M059J (cell line): ENCODE measurements at places on chromosomes 2 and 18. TPM values are rescaled to one million over a fixed set of nuclear protein-coding genes. Genes with fewer than 3 reads are reported as not detected.

DPYSL5 gene
- not detected in 2 replicates for total RNA-seq

POMC gene
- total RNA-seq = not detected in 2 replicates

INPP5D gene
- not detected in 2 replicates for total RNA-seq

LIMS3 gene
- 0.17 and 2.3 TPM in 2 replicates for total RNA-seq

ZAP70 gene
- total RNA-seq = not detected in 2 replicates

FRZB gene
- 0.10 and 0.71 TPM in 2 replicates for total RNA-seq

ANKRD30B gene
- total RNA-seq = 0.57 and 3.4 TPM in 2 replicates

GRHL1 gene
- 3.2 and 5.7 TPM in 2 replicates for total RNA-seq

THAP4 gene
- 22.2 and 25.9 TPM in 2 replicates for total RNA-seq

BZW1 gene
- 448 and 553 TPM in 2 replicates for total RNA-seq

IRS1 gene
- 12.6 and 13.3 TPM in 2 replicates for total RNA-seq

DPP4 gene
- total RNA-seq = 13.5 and 17.5 TPM in 2 replicates

UNC80 gene
- not detected in 2 replicates for total RNA-seq

EIF5B gene
- total RNA-seq = 8.5 and 11.7 TPM in 2 replicates

ZNF638 gene
- 43.5 and 44.7 TPM in 2 replicates for total RNA-seq

GRB14 gene
- 0.15 TPM in 1 of 2 replicates, not detected in the other for total RNA-seq

DNA sequence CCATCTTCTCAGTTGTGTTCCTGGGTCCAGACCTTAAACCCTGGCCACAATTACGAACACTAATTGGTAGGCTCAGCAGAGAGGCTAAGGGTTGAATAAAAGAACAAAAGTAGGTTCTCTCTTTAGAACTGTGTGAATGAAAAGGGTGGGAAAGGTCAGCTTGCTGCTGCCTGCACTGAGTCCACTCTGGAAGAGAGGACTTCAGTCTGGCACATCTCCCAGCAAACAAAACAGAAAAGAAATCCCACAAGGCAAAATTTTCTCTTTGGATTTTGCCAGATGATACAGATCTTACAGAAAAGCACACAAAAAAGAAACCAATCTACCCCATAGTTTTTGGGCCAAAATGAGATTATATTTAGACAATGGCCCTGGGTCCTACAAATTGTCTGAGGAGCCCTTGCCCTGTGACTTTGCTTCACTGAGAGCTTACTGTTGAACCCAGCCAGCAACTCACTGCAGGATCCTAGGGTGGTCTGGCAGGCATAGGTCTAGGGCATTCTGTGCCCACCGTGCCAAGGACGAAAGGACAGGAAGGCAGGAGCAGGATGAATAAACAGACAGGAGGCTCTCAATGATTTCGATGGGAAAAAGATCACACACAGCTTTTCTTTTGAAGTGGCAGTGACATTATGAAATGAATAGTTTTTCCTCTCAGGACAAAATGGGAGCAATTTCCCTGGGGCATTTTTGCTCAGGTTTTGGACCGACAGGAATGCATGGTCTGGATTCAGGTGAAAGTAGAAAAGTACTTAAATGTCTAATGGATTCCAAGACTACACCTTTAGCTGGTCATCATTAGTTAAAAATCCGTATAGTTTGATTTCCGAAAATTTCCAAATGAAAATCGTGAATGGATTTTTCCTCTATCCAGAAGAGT, 68.4 kb upstream of the STAM2 start:
- no peak for DNase-seq

GRCh38 chr18:59555995-59556659, 141.1 kb downstream of the CCBE1 start:
- peak; percentile 40 for DNase-seq

GRCh38 chr18:3110034-3110752, 97.2 kb upstream of the LPIN2 start:
- DNase-seq = no peak

- DNase-seq = no peak
Measured at GRCh38 chr18:13076886-13077285, 85.7 kb downstream of the CEP192 start.

GRCh38 chr2:127735044-127735443, 33.7 kb downstream of the SFT2D3 start:
- no peak for DNase-seq

- DNase-seq = no peak
Measured at GRCh38 chr2:149075105-149075504, 36.6 kb downstream of the LYPD6B start.

GRCh38 chr18:61676773-61677434, 215.9 kb downstream of the RNF152 start:
- DNase-seq = peak; percentile 3

DNA sequence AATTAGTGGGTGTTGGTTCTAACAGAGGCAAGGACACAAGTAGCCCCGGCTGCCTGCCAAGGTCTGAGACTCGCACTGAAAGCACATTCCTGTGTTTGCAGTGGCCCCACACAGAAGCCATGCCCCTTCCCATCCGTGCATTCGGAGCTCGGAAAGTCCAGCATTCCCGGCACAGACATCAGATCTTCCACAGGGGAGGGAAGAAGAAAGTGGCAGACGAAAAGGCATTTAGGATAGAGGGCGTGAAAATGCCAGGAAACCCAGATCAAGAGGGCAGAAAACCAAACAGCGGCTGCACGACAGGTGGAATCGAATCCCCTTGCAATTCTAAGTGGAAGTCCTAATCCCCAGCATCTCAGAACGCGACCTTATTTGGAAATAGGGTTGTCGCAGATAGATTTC, 105.5 kb upstream of the ASB18 start:
- DNase-seq = no peak

- DNase-seq = no peak
Measured at GRCh38 chr2:135162786-135163185, 110.7 kb downstream of the RAB3GAP1 start.

DNA sequence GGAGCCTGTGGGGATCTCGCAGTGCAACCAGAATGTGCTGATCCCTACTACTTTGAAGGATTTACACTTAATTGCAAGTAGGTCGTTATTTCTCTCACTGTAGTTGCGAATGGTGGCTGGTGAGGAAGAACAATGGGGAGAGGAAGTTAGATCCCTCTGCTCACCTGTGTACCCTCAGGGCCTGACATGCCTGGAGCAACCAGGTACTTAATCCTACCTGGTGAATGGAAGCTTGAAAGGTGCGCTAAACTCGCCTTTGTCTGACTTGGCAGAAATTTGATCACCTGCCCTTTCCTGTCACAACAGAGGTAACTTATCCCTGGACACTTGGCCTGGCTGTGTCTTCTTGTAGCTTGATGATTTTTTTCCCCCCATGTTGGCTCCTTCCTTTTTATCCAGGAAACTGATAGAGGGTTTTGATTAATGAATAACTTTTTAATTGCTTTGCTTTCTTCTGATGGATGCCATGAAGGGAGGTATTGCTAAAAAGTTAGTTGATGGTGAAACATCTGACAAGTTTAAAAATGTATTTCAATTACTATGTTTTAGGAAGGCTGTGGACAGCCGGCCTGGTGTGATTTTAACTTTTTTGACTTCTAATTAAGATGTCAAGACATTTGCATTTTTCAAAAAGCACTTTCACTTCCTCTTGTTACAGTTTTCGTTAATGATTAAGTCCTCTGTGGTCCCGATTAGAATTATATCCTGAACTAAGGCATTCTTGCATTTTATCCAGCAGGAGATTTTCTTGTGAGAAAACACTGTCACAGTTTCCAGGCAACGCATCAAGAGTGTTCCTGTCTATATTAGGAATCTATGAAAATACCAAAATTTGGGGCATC, 9.2 kb downstream of the SGPP2 start:
- DNase-seq = no peak

GRCh38 chr18:615092-615521, 18.3 kb downstream of the CLUL1 start:
- DNase-seq = no peak

GRCh38 chr2:142174176-142174575, 43.4 kb upstream of the LRP1B start:
- DNase-seq = no peak

GRCh38 chr2:29042561-29043075, 31.7 kb downstream of the PCARE start:
- no peak for DNase-seq

DNA sequence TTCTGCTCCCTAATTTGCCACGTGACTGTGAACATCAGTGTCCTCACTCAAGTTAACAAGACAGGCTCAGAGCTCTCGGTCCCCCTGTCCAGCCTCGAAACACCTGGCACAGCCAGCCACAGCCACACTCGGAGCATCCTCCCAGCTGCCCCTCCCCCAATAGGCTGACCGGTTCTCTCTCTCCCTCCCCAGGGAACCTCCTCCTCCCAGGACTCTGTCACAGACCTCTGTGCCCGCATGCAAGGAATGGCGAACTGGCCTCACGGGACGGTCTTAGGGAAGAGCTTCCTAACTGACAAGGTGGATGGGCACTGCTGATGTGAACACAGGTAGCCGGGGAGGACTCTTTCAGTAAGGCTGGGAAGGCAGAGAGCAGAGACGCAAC, 18.8 kb downstream of the CYP26B1 start:
- no peak for DNase-seq

DNA sequence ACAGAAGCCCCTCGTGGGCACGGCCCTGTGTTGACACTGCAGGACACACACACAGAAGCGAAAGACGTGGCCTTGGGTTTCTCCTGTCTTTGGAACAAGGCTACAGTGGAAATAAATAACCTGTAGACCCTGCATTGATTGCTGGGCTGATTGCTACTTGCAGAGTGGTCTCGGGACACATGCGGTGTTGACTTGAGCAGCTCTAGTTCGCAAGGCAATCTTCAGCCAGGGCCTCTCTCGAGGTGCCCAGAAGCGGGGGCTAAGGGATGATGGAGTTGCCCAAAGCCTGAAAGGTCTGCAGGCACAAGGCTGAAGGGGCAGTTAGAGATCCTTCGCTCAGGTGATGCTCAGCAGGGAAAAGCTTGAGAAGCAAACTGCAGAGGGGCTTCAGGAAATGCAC, 180.3 kb downstream of the SEPTIN10 start:
- no peak for DNase-seq

GRCh38 chr2:83528767-83529166, 930.3 kb downstream of the SUCLG1 start:
- no peak for DNase-seq

DNA sequence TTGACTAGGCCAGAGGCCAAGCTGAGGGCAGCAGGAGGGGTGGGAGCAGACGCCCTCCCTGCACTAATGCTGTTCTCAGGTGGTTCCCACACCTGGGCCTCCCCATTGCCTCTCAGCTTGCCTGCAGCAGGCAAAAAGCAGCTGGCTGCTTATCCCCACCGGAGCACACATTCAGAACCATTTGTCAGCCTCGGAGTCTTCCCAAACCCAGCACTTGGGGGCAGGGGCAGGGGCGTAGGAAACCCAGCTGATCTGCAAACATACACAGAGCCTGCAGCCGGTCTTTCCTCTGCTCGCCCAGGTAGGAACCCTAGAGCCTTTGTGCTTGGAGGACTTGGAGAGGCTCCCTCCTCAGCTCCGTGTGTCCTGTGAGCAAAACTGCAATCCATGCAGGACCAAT, 249.8 kb downstream of the CYP26B1 start:
- no peak for DNase-seq

DNA sequence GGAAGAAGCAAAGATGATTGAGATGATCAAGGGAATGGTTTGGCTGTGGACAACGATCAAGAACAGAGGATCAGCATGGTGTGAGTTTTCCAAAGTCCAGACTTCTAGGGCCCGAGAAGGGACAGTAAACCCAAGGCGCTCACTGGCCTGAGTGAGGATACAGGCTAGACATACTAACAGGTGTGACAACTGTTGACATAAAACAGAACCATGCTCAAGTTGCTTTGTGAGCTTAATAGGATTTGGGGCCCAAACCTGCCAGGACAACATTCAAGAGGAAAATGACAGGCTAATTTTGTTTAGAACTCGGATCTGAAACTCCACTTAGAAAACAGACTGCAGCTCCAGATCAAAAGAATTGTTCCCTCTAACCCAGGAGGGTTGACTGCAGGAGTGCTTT, 68.1 kb upstream of the ACKR3 start:
- no peak for DNase-seq

DNA sequence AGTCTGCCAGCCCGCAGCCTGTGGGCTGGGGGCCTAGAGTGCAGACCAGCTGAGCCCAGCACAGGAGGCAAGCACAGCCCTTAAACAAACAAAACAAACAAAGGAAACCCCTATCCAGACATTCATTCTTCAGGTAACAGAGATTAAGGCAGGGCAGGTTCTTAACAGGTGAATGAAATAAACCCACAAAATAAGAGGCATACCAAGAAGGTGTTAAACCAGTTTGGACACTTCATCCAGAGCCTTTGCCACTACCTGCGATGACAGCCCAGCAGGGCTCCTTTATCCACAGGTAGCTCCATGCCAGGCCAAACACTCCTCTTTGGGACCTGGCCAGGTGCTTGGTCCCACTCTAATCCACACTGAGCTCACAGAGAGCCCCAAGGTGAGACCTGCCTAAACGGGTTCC, 209.7 kb upstream of the SIX2 start:
- no peak for DNase-seq

DNA sequence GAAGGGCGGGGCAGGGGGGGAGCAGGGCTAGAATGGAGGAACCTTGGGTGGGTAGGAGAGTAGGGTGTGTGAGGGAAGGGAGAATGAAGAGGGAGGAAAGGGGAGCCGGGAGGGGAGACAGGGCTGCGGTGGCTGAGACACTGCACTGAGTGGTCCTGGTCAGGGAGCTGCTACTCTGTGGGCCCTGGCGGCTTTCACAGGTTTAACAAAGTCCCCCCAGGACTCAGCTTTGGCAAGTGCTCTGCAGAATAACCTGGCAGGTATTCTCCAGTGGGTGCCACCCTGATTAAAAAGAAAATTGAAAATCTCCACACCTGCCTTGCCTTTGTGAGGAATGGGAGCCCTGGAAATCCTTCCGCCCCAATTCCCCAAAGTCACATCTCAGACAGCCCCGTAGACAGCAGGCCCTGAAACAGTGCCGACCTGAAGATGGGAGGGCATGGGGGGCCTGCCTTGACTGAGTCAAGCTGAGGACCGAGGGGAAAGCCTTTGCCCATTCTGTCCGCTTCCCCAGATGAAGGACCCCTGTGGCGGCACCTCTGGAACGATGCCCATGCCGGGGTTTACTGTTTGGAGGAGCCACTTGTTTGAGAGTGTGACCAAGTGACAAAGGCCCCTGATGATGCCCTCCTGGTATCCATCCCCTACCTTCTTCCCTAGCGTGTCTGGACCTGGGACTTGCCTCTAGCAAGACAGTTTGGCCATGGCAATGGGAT, 43.6 kb upstream of the OTOS start:
- DNase-seq = no peak

- DNase-seq = no peak
Measured at GRCh38 chr2:199778655-199779054, 72.3 kb downstream of the FTCDNL1 start.

GRCh38 chr2:206477296-206477695, 34.0 kb downstream of the ADAM23 start:
- DNase-seq = no peak

GRCh38 chr2:221034973-221035372, 537.1 kb downstream of the EPHA4 start:
- DNase-seq = no peak

GRCh38 chr2:204717591-204717990, 172.3 kb downstream of the PARD3B start:
- DNase-seq = no peak

DNA sequence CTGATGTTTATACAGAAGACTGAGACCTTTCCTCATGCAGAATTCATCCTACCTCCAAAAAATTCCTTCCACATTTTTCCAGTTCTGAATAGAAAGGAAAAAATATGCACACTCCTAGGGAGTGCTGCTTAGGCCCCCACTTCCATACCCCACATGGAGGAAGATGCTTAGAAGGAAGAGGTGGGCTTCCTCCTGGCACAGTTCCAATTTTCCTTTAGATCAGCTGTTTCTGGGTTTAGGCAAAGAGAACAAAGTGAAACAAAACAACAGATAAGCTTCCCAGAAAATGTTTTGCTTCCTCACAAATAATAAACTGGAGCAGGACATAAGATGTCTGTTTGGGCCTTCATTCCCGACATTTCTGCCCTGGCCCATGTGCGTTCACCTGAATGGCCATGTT, 172.6 kb downstream of the PRPF40A start:
- DNase-seq = no peak
